ENCODE measurements at places on chromosomes 2 and 18. TPM values are rescaled to one million over a fixed set of nuclear protein-coding genes. Genes with fewer than 3 reads are reported as not detected.

DNA sequence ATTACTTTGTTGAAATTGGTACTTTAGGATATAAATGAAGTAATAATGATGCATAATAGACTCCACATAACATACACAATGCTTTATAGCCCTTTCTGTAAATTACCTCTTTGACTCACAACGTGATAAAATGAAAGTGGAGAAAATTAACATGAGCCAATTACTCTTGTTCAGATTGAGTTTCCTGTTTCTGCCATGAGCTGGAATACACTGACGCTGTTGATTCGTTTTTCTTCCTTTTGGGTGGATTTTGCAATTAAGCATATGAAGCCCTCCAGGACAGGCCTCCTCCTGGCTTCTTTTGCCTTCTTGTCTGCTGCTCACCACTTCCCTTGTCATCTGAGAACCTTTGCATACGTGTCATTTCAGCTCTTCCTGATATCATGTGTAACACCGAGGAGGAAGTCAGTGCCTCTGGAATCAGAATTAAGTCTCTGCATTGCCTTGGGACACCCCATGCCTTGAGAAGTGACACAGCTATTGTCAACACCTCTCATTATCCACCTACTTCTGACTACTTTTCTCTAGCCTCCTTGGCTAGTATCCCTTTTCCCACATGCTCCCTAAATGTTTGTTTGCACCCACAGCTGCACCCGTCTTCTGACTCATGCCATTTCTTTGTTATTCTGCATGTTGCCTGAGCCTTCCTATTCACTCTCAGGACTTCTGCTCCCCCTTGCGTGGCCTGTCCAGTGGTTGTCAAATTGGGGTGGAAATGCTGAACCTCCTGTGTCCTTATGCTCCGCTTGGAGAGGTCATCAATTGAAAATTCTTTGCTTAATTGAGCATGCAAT, 134.1 kb downstream of the FMNL2 start:
- no peak for DNase-seq

GRCh38 chr18:3010086-3010485, 2.9 kb downstream of the LPIN2 start:
- DNase-seq, result no peak

- DNase-seq, result no peak
Observed at GRCh38 chr18:23387265-23387664, 65.8 kb upstream of the RIOK3 start.

Gene AP1S3
- 10.1 TPM for total RNA-seq

DNA sequence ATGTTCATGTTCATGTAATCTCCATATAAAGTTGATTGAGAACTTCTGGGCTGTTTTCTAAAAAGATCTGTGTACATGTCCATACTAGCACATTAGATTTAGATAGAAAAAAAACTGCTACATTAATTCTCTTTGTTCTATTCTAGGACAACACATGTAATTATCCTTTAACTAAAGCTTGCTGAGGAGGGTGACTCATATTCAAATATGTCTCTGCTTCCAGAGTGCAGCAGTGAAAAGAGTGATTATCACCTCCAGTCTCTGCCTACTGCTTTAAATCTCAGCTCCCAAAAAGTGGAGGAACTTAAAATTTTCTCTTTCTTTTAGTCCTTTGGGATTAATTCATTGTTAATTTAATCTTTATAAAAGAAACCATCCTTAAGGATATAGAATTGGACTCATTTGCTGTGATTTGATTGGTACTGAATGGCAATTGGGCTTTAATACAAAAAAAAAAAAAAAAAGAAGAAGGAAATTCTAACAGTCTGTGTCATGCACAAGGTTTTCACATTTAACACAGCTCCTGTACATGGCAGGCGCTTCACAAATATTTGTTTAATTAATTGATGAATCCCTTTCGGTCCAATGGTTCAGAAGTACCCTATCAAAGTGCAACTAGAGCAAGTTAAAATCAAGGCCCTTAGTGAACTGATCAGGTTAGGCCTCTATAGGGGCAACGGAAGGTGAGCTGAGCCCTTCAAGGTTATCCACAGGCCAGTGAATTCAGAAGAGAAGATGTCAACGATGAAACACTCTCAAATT, 214.0 kb upstream of the KCNJ3 start:
- DNase-seq, result no peak

Gene LAPTM4A
- total RNA-seq, result 41.9 TPM
